ENCODE measurements at places on chromosomes 4 and X. TPM values are rescaled to one million over a fixed set of nuclear protein-coding genes. Genes with fewer than 3 reads are reported as not detected.

DNA sequence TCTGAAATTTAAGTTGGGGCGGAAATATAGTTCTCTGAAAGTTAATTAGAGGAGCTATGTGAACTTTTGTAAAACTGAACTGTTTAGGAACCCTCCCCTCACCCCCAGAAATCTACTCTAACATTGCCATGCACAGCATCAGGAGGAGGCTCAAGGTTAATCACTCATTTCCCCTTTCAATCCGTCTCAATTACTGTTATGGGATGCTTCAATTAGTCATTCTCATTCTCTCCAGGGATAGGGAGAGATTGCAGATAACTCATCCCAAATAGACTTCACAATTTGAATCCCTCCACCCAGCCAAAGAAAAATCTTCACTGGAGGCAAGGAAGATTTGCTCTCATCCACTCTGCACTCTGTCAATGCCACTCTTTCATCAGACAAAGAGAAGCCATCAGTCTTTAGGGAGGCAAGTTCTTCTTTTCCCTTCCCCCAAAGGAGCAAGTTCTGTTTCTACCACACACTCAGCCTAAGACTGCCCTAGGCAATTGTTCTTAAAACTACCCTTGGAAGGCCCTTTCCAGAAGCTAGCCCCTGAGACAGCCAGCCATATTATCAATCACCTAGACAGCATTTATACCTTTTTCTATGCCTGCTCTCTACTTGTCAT lies 140.4 kb downstream of the SLC10A7 start:
- DNase-seq: no peak

DNA sequence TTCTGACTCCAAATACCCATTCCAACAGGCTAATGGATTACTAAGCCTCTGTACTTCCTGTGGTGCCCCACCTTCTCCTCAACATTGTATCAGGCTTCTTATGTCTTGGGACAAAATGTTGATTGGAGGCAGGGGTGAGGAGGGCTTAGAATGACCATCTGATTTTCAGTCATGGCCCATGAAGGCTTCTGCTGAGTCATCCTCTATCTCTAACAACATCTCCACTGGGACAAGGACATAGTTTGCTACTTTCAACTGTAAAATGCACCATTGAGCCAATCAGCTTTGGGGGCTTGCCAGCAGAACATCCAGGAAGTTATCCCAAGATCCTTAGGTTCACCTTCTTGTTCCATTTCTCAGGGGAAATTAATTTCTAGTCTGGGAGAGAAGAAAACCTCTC lies 29.5 kb downstream of the MAGEB17 start:
- DNase-seq: no peak

- DNase-seq: no peak
Measured at GRCh38 chr4:39505581-39505980, 21.7 kb downstream of the UGDH start.

DNA sequence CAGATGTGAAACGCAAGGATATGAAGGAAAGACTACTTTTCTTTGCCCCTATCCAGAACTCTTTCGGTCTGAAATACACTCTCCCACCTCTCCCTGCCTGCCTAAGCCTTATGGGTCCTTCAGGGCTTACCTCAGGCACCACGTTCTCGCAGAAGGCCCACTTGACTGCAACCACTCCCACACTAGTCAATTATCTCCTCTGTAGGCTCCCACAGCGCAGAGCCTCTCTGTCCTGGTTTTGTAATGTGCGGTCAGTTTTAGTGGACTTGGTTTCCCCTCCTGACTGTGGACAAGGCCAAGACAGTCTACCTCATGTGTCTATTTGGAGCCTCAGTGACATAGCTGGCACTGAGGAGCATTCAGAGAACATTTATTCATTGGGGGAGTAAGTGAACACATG lies 11.1 kb downstream of the CNGA2 start:
- no peak for DNase-seq

DNA sequence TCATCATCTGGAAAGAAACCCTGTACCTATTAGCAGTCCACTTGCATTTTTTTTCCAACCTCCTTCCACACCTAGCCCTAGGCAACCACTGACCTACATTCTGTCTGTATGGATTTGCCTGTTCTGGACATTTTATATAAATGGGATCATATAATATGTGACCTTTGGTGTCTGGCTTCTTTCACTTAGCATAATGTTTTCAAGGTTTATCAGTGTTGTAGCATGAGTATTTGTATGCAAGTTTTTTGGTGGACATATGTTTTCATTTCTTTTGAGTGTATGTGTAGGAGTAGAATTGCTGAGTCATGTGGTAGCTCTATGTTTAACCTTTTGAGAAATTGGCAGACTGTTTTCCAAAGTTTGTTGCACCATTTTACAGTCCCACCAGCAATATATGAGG lies 198.6 kb downstream of the CEP135 start:
- DNase-seq: no peak

DNA sequence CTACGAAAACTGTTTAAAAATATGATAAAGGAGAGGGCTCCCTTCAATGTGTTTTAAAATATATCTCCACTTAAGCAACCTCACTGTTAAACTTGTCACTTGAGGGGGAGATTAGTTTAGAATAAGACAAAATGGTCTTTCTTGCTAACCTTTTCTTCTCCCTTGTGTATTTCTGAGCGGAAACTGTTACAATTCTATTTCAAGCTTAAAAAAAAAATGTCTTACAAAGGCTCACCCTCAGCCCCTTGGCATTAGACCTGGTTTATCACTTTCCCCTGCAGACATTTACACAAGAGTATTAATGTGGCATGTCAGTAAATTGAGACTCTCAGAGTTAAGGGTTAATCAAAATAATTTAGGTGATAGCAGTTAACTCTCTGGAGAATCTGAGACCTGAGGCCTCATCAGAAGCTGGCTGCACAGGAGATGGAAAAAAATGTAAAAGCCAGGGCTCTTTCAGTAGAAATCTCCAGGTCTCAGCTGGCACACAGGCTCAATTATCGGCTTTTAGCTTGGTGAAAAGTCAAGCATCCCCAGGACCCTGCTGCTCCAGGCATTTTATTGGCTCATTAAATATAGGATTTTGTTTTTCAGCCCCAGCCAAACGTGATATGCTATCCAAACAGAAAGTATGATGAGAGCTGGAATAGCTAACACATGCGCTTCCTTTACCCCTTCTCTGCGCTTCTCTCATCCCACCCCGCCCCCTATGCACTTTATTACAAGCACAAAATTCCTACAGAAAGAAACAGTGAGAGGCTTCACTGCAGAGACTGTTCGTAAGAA lies 130.5 kb downstream of the PPA2 start:
- peak; percentile 84 for DNase-seq

GRCh38 chr4:176838601-176839433 lies 46.1 kb upstream of the VEGFC start:
- peak; percentile 13 for DNase-seq

- no peak for DNase-seq
Measured at GRCh38 chr4:34516524-34516923, 1727.8 kb downstream of the ARAP2 start.

- DNase-seq: peak; percentile 12
Measured at GRCh38 chr4:112808001-112808400, 171.1 kb downstream of the LARP7 start.

GRCh38 chr4:110208419-110208818 lies 10.0 kb upstream of the ELOVL6 start:
- no peak for DNase-seq

DNA sequence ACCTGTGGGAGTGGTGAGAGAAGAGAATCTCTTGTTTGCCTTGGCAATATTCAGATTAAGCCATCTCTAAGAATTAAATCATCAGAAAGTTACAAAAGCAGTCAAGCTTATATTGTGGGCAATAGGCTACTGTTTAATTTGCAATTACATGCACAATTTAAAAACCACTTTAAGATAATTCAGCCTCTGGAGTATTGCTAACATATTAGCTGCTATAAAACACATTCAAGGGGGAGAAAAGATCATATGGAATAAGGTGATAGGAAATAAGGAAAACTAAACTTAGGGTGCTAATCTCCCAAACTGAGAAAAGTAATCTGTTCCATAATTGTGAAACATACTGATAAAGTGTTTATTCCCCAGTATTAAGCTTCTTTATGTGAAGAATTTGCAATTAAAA lies 103.9 kb downstream of the ARAP2 start:
- no peak for DNase-seq

The TGIF2LX gene
- not detected for total RNA-seq

The ADH4 gene
- total RNA-seq: not detected

The PLAC8 gene
- total RNA-seq: 10.5 TPM

The TREX2 gene
- total RNA-seq: 6.1 TPM

The ADAMTS3 gene
- 2.4 TPM for total RNA-seq

The RNF128 gene
- total RNA-seq: 4.2 TPM

The SPACA5 gene
- total RNA-seq: not detected
